ENCODE measurements at places on chromosomes 16 and 17. TPM values are rescaled to one million over a fixed set of nuclear protein-coding genes. Genes with fewer than 3 reads are reported as not detected.

The DNAI2 gene
- total RNA-seq: not detected

DNA sequence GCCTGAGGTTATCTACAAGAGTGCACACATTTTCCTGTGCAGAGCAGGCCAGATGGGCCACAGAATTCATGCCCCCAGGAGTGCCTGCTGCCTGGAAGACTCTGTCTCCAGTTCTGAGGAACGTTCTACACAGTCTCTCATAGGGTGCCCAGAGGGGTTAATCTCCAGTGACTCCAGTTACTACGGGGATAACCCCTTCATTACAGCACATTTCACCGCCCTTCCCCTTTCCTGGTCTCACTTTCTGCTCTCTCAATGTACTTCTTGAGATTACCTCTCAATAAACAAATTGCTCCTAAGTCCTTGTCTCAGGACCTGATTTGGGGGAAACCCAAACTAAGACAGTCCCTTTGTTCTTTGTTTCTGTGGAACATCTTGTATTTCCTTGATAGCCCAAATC lies 5.7 kb downstream of the CD300H start:
- no peak for DNase-seq

- no peak for DNase-seq
Measured at GRCh38 chr17:56222255-56222654, 69.0 kb downstream of the ANKFN1 start.

GRCh38 chr16:52874042-52874441 lies 178.7 kb downstream of the CHD9NB start:
- no peak for DNase-seq

The RNF227 gene
- total RNA-seq: 3.0 TPM

DNA sequence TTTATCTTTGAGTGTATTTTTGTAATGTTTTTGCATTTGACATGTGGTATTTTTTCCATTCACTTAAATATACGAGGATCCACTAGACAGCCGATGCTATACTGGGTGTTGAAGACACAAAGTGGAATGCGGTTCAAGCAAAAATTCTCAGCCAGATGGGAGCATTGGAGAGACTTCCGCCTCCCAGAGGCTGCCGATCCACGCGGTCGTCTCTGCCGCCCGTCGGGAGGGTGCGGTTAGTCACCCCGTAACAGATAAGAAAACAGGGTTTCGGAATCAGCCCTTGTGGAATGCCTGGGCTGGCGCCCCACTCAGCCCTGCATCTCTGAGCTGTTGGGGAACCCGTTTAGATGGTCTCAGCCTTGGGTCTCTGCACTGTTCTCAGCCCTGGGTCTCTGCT lies 7.3 kb downstream of the GSE1 start:
- DNase-seq: no peak

DNA sequence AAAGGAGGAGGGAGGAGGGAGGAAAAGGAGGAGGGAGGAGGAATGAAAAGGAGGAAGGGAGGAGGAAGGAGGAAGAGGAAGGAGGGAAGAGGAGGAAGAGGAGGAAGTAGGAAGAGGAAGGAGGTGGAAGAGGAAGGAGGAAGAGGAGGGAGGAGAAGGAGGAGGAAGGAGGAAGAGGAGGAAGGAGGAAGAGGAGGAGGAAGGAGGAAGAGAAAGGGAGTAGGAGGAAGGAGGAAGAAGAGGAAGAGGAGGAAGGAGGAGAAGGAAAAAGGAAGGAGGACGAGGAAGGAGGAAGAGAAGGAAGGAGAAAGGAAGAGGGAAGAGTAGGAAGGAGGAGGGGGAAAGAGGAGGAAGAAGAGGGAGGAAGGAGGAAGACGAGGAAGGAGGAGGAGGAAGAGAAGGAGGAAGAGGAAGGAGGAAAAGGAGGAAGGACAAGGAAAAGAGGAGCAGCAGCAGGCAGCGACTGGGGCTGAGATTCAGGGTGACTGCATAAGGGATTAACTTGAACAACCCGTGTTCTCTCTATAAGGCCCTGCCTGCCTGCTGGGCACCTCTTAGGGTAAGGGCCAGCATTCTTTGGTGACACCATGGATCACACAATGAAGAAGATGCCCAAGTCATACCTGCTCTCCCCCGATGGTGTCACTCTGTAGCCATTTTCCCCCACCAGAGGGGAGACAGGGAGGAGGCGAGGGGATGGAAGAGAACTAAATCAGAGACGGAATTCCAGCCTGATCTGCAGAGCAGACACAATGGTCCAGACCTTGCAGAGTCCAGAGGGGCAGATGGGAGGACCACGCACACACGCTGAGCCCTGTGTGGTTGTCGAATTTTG lies 1.4 kb upstream of the IL34 start:
- DNase-seq: no peak

DNA sequence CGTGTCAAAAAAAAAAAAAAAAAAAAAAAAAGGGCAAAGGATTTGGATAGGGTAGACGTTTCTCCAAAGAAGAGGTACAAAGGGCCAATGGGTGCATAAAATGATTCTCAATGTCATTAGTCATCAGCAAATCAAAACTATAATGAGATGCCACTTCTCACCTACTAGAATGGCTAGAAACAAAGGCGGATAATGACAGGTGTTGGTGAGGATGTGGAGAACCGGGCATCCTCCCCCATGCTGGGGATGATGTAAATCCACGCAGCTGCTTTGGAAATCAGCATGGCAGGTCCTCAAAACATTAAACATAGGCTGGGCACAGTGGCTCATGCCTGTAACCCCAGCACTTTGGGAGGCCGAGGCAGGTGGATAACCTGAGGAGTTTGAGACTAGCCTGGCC lies 9.4 kb downstream of the ITGAX start:
- no peak for DNase-seq

GRCh38 chr17:12098568-12098967 lies 77.9 kb downstream of the MAP2K4 start:
- no peak for DNase-seq

The APRT gene
- 273 TPM for total RNA-seq

DNA sequence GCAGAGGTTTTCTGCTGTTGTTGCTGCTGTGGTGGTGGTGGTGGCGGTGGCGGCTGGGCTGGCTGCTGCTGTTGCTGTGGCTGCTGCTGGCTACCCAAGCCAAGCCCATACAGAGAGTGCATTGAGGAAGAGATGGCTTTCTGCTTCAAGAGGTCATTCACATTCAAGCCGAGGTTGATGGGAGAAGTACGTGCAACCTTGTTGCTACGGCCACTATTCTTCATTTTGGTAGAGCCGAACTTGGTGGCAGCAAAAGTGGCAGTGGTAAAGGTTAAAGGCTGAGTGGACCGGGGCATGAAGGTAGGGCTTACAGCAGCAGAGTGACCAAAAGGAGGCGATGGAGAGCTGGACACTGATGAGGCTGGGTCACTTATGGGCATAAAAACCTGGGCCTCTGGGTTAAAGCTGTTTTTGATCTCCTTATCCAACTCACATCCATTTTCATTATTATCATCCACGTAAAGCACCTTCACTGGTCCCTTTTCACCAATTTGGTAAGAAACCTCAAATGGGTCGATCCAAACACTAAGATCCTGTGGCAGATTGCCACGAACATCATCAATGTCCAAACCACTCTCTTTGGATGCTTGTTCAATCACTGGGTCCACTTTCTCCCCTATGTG lies 2.8 kb downstream of the TOB1 start:
- DNase-seq: peak; percentile 71

DNA sequence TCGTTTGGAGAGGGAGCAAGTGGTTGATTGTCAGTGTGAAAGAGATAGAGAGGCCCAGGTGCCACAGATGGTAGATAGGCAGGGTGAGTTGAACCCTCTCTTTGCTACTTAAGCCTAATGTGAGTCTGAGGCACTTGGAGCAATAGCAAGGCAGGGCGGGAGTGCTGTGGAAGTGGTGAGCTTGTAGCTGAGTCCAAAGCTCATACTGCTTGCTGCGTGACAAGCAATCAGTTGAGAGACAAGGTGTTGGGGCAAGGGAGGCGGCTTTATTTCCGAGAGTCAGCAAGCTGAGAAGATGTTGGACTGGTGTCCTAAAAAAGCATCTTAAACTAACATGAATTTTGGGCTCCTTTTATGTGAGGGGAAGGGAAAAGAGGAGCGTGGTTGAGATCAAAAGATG lies 112.9 kb upstream of the ZKSCAN2 start:
- DNase-seq: no peak

DNA sequence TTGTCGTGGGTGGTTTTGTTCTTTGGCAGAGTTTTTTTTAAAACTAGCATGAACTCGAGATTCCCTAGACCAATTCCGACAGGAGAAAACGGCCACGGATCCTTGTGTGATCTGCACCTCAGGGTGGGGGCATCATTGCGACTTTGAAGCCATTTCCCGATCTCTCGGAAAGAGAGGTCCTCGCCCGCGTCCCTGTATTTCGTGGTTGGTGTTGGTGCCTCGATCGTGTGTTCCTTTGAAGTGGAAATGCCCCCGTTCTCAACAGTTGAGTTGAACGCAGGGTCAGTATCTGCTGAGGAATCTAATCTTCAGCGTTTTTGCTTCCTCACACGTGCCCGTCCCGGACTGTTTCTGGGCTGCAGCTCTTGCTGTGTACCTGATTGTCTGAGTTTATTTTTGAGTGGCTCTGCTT lies 1.1 kb downstream of the CRAMP1 start:
- peak; percentile 25 for DNase-seq

DNA sequence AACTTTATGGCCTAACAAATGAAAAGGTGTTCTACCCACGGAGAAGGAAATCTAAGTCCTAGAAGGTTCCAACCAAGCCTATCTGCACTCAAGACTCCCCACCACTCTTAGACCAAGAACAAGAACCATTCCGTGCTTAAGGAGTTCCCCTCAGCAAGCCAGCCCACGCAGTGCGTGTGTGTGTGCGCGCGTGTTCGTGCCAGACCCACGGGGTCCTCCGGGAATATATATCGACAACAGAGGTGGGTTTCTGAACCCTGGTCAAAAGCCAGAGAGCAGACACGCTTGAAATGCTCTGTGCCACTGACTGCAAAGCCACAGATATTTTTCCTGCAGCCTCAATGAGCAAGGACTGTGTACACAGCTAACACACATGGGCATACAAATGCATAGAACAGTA lies 70.7 kb downstream of the SLC39A11 start:
- no peak for DNase-seq
